Brain microvascular endothelial cell (primary cell): ENCODE measurements at places on chromosomes 5 and 9.
A peak's percentile ranks its signal among the peaks of the same experiment; 100 is the strongest.

GRCh38 chr9:24801344-24801743 lies 255.6 kb upstream of the IZUMO3 start:
- no peak for DNase-seq

DNA sequence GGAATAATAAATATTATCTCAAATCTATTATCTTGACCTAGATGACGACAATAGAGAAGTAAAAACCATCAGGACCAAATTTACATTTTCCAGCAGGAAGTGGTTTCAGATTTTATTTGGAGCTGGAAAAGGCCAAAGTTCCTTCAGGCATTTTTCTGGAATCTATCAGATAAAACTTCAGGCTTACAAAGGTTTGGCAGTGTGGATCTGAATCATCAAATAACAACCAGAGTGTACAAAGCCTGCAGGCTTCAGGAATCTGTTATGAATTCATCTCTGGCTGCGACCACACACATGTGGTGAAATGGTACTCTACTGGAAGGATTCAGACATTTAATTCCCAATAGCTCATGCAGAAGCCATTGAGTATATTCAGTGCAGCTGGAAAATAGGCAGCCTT lies 726.4 kb upstream of the GRAMD2B start:
- peak; percentile 82 for DNase-seq

- no peak for DNase-seq
Observed at GRCh38 chr9:135665795-135666189, 2.7 kb downstream of the LCN9 start.

DNA sequence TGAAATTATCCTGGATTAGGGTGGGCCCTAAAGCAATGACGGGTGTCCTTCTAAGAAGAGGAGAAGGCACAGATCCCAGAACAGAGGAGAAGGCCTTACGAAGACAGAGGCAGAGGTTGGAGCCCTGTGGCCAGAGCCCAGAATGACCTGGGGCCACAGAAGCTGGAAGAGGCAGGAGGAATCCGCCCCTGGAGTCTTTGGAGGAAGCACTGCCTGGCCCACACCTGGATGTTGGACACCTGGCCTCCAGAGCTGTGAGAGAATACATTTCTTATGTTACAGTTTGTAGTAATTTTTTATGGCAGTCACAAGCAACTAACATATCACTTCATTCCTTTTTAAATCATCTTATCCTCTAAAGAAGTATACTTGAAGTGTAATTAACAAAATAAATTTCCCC lies 8.5 kb downstream of the MRPL36 start:
- DNase-seq: no peak

- DNase-seq: no peak
Observed at GRCh38 chr5:107639990-107640389, 30.7 kb downstream of the EFNA5 start.

GRCh38 chr5:31362931-31363568 lies 168.8 kb downstream of the DROSHA start:
- peak; percentile 56 for DNase-seq

GRCh38 chr9:93582115-93582514 lies 5.7 kb downstream of the PHF2 start:
- DNase-seq: peak; percentile 48

GRCh38 chr9:4850603-4851310 lies 58.0 kb downstream of the RCL1 start:
- DNase-seq: no peak

GRCh38 chr5:14457476-14457875 lies 124.1 kb upstream of the OTULINL start:
- DNase-seq: no peak
